Ovary (tissue), 10 donors: ENCODE measurements at places on chromosomes 12 and 14. TPM values are rescaled to one million over a fixed set of nuclear protein-coding genes. Genes with fewer than 3 reads are reported as not detected.

DNA sequence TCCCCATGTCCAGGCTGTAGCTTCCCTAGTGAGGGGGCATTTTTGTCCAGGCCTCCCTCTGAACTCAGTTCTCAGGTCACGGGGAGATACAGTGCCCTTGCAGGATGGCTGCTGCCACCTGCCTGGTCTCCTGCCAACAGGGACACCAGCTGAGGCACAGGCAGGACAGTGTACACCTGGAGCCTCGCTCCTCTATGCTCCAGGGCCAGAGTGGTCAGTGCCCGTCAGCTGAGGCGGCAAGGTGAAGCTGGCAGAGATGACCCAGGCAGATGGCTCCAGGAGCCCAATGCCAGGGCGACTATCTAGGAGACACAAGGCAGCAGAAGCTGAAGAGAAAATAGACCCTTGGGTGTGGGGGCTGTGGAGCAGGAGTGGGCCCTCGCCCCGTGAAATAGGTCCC is 12.6 kb downstream of the TUBA1C start:
- no peaks in the 10 kb centered on the region for H3K4me1 ChIP-seq
- H3K4me3 ChIP-seq: no peak overlapping the region
- no peak overlapping the region for H3K27ac ChIP-seq
- H3K36me3 ChIP-seq: no peaks in the 10 kb centered on the region
- no peak for DNase-seq

DNA sequence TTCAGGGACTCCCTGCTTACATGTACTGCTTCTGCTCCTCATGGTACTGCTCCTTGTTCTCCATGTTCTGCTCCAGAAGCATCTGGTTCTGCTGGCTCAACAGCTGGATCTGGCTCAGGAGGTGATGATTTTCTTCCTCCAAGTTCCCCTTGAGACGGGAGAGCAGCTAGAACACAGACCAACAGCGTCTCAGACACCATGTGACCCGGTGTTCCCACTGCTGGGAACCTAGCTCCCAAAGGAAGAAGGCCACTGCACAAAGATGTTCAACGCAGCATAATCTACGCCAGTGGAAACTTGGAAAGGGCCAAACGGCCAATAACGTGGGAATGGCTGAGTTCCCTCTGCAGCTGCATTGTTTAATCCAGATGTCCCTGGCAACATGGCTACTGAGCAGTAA is 49.6 kb upstream of the GPR68 start:
- H3K27ac ChIP-seq: no peak overlapping the region
- DNase-seq: no peak
- no peaks in the 10 kb centered on the region for H3K27me3 ChIP-seq

DNA sequence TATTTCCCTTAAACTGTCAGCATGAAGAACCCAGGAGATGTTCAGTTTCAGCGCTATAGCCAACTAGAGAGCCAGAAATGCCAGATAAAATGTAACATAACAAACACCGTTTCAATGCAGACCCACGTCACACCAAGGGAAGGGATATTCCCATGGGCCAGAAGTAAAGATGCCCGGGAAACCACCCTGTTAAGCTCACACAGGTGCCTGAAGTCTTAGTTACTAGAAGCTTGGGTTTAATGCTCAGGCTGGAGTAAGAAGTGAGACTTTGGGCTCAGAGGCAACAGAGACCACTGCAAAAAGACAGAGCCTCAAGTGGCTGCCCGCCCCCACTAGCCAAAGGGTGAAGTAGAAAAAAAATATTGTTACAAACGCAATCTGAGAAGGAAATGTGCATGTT is 52.3 kb downstream of the SYNE3 start:
- H3K4me1 ChIP-seq: peaks cover 9% of the 10 kb centered on the region
- no peak overlapping the region for H3K4me3 ChIP-seq
- H3K27me3 ChIP-seq: no peaks in the 10 kb centered on the region
- H3K36me3 ChIP-seq: no peaks in the 10 kb centered on the region

The NPFF gene
- not detected for total RNA-seq

The FAM90A1 gene
- total RNA-seq: 0.18 TPM
